T-cell (primary cell): ENCODE measurements at places on chromosomes 4 and X.

DNA sequence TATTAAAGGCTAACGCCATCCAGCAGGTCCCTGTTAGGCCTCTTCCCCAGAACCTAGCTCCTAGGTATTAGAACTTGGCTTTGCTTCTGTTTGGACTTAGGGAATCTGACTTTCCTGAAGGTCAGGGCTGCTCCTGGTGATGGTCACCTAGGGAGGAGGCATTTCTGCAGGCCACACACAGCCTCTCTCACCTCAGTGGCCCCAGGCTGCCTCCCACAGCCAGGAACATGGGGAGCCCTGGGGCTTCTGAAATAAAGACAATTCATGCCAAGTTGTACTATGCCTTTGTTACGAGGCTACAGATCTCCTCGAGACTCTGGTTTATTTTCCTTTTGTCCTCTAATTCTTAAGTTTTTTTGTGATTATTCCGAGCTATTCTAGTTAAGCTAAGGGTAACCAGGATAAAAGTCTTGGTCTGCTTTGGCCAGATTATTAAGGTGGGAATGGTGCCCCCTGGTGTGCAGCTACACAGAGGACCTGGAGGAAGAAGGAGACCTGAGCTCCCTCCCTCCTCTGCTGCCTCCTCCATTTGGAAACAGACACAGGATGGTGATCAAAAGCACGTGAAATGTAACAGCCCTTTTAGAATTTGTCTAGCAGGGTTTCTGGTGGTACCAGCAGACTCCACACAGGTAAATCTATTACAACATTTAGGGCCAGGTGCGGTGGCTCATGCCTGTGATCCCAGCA is 131.0 kb downstream of the DCLK2 start:
- H3K27ac ChIP-seq, result no peak overlapping the region
- DNase-seq, result no peak
- H3K4me3 ChIP-seq, result no peak overlapping the region
- H3K4me1 ChIP-seq, result no peaks in the 10 kb centered on the region
- no peaks in the 10 kb centered on the region for H3K27me3 ChIP-seq

DNA sequence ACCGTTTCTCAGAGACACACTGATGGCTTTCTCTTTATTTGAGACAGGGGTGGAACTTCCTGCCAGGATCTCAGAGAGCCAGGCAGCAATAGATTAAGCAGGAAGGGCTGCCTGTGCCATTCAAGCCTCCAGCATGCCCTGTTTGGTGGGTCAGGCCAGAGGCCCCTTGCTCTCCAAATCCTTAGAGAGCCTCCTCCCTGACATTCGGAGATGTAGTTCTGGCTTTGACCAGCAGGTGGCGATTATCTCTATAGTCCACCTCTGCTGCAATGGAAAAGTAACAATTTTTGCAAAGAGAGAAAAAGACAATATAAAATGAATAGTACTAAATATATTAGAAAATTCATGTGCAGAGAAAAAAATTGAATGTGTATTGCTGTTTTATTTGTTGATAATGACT is 93.9 kb downstream of the NXF2B start:
- H3K27ac ChIP-seq, result no peak overlapping the region
- H3K27me3 ChIP-seq, result no peaks in the 10 kb centered on the region
- no peak overlapping the region for H3K4me3 ChIP-seq
- H3K36me3 ChIP-seq, result no peaks in the 10 kb centered on the region
- no peaks in the 10 kb centered on the region for H3K4me1 ChIP-seq

- H3K4me1 ChIP-seq, result peaks cover 35% of the 10 kb centered on the region
- no peak for DNase-seq
- H3K27ac ChIP-seq, result peak overlapping the region; percentile 97
- H3K4me3 ChIP-seq, result peak overlapping the region; percentile 77
Measured at GRCh38 chr4:75514949-75515612, 808 bp downstream of the THAP6 start.

- no peak overlapping the region for H3K4me3 ChIP-seq
- no peak overlapping the region for H3K27ac ChIP-seq
- no peaks in the 10 kb centered on the region for H3K36me3 ChIP-seq
- peaks cover 14% of the 10 kb centered on the region for H3K4me1 ChIP-seq
Measured at GRCh38 chr4:37675587-37676290, 10.4 kb downstream of the RELL1 start.

DNA sequence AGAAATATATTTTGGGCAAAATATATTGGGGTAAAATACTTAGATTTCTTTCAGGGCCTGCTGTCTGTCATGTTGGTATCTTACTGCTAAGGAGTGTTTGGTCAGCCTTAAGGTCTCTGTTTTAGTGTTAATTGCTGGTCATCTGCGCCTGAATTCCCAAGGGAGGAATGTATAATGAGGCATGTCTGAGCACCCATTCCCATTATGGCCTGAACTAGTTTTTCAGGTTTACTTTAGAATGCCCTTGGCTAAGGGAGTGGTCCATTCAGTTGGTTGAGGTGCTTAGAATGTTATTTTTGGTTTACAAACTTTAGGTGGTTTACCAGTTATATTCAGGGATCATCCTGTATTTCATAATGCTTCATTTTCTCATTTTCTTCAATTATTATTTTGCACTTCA is 125.9 kb downstream of the CFAP299 start:
- H3K27me3 ChIP-seq, result no peaks in the 10 kb centered on the region
- no peak overlapping the region for H3K4me3 ChIP-seq
- no peak for DNase-seq
- H3K36me3 ChIP-seq, result no peaks in the 10 kb centered on the region
- H3K4me1 ChIP-seq, result peaks cover 3% of the 10 kb centered on the region
- no peak overlapping the region for H3K27ac ChIP-seq

DNA sequence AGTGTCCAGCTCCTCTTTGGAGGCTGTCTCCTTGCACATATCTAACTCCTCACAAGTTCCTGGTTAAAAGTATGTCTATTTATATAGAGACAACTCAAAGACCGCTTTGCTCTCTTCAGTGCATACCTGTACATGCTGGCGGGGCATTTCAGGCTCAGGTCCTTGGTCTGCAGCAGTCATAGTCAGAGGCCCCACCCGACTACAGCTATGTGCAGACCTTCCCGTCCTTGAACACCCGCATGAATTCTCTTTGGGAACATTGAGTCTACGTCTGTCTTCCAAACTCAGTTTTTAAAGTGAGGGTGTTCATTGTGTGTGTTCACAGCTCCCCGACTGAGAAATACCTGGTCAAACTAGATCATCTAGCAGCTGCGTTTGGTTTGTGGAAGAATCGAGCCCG is 4.2 kb downstream of the BCOR start:
- peaks cover 54% of the 10 kb centered on the region for H3K4me1 ChIP-seq
- H3K4me3 ChIP-seq, result peak overlapping the region; percentile 62
- no peaks in the 10 kb centered on the region for H3K36me3 ChIP-seq
- H3K27ac ChIP-seq, result no peak overlapping the region

DNA sequence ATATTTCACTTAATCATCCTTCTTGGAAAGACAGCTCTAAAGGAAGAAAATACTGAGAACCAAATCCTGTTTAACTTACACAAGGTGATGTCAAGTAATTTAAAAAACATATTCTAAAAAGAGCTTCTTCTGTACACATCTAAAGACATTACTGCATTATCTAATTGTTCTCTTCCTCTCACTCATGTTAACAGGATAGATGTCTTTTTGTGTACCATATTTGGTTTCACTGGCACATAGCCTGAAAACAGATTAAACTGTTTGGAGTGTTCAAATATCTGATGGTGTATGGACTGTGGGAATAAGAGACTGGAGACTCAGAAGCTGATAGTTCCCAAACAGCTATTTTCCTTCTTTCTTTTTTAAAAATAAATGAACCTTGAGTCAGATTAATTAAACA is 213.3 kb upstream of the MAB21L2 start:
- H3K36me3 ChIP-seq, result no peaks in the 10 kb centered on the region
- H3K4me3 ChIP-seq, result no peak overlapping the region
- no peaks in the 10 kb centered on the region for H3K27me3 ChIP-seq
- DNase-seq, result no peak
- no peaks in the 10 kb centered on the region for H3K4me1 ChIP-seq

DNA sequence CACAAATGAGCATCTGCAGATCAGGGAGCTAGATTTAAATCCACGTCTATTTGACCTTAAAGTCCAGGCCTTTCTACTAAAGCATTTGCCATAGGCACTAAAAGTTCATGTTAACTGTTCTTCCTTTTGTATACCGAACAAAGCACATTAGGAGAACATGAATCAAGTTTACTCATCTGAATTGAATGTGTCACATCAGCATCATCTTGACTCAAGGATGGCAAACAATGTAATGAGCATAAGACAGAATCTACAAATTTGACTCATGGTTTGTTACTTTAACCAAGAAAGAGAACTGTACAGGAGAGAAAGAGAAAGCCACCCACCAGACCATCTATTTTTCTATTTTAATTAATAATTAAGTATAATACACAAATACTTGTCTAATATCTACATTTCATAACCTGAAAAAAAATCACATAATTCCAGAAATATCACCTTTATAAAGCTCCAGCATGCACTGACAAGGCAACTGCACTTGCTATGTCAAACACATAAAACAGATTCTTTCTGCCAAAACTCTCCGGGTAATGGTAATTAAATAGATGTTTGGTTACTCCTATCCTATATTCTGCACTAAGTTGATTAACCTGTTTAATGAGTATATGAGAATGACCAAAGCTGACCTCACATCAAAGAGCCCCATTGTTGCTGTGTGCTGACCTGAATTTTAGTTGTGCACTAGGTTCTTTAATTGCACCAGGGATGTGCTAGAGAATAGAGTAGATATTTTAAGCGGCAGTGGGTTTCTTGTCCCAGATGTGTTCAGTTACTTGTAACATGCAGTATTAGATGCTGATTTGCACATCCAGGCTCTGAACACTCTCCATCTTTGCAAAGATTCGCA is 42.5 kb upstream of the LEF1 start:
- H3K27ac ChIP-seq, result no peak overlapping the region
- no peak overlapping the region for H3K4me3 ChIP-seq
- H3K4me1 ChIP-seq, result no peaks in the 10 kb centered on the region
- no peak for DNase-seq

DNA sequence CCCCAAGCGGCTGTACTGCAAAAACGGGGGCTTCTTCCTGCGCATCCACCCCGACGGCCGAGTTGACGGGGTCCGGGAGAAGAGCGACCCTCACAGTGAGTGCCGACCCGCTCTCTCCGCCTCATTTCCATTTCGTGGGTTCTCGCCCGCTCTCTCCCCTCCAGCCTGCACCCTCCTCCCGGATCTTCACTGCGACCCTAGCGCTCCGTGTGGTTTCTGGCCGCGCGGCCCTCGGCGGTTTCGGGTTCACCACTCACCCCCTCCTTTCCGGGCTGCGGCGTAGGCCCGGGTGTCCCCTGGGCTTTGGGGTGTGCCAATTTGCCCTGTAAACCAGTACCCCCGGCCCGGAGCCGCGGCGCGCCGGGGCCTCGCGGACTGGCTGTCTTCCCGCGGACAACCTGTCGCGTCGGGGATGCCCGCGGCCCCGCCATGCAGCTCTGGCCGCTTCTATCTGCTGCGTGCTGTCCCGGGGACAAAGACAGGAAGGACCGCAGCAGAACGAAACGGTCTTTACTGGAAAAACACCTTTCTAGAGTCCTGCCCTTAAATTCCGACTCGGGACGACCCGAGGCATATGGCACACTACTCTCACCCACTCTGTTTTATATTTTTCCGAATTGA is 737 bp downstream of the FGF2 start:
- no peak overlapping the region for H3K27ac ChIP-seq
- DNase-seq, result no peak
- H3K4me3 ChIP-seq, result peak overlapping the region; percentile 88
- H3K36me3 ChIP-seq, result no peaks in the 10 kb centered on the region
- no peaks in the 10 kb centered on the region for H3K4me1 ChIP-seq
- H3K27me3 ChIP-seq, result peaks cover 29% of the 10 kb centered on the region

DNA sequence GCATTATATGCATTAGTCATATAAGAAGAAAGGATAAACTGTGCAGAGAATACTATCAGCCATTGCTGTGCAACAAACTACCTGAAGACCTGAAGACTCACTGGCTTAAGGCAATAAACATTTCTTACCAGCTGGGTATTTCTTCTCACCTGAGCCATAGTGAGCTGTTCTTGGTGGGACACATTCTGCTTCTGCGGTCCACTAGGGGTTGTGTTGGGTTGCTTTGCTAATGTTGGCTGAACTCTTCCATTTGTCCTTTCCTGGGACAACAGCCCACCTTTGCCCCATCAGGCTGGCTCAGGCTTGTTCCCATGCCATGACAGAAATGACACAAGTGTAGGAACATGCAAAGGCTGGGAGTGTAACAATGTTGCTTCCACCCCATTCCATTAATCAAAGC is 388.6 kb downstream of the PCDH7 start:
- H3K4me1 ChIP-seq, result no peaks in the 10 kb centered on the region
- no peak overlapping the region for H3K4me3 ChIP-seq
- H3K27me3 ChIP-seq, result no peaks in the 10 kb centered on the region

- no peak overlapping the region for H3K4me3 ChIP-seq
- no peaks in the 10 kb centered on the region for H3K4me1 ChIP-seq
- H3K27me3 ChIP-seq, result no peaks in the 10 kb centered on the region
- no peak overlapping the region for H3K27ac ChIP-seq
- H3K36me3 ChIP-seq, result no peaks in the 10 kb centered on the region
Measured at GRCh38 chr4:26257850-26258249, 63.0 kb upstream of the RBPJ start.

DNA sequence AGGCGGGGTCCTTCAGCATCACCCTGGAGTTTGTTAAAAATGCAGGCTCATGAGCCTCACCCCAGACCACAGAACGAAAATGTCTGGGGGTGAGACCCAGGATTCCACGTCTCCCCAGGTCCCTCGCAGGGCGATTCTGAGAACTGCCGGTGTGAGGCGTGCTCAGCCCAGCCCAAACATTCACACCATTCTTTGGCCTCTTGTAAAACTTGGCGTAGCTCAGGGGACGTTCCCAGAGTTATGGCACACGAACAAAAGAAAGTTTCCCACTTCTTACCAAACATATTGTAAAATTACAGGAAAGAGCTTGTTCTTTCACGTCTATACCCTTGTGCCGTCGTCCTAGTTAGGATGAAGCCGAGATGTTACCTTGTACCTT is 12.9 kb downstream of the CD99 start:
- DNase-seq, result no peak
- H3K27me3 ChIP-seq, result no peaks in the 10 kb centered on the region
- peaks cover 18% of the 10 kb centered on the region for H3K36me3 ChIP-seq
- H3K4me3 ChIP-seq, result no peak overlapping the region
- peaks cover 94% of the 10 kb centered on the region for H3K4me1 ChIP-seq

- no peak for DNase-seq
- no peak overlapping the region for H3K27ac ChIP-seq
- no peaks in the 10 kb centered on the region for H3K27me3 ChIP-seq
- no peak overlapping the region for H3K4me3 ChIP-seq
- H3K36me3 ChIP-seq, result peaks cover 26% of the 10 kb centered on the region
Measured at GRCh38 chr4:912548-913279, 19.4 kb downstream of the GAK start.
